ENCODE measurements at places on chromosomes 3 and 15.

GRCh38 chr3:87006844-87007439, 16.0 kb upstream of the VGLL3 start:
- DNase-seq: no peak

- DNase-seq: no peak
These were observed 25.2 kb upstream of the FAN1 start for GRCh38 chr15:30878515-30878914.

DNA sequence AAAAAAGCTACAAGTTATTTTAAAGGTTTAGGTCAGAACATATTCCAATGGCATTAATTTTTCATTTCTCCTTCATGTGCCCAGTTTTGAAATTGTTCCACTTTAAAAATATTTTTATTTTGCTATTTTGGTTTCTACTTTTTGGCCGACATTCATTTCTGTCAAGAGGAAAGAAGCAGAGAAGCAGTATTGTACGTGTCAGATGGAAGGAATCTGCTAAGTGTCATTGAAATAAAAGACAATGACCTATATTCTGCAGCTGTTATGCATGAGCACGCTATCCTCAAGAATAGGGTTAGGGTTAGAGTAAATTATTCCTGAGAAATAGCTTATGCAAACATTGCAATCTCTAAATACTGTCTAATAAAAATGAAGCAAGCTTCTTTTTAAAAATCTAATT, 941.7 kb downstream of the TUSC7 start:
- DNase-seq: no peak

DNA sequence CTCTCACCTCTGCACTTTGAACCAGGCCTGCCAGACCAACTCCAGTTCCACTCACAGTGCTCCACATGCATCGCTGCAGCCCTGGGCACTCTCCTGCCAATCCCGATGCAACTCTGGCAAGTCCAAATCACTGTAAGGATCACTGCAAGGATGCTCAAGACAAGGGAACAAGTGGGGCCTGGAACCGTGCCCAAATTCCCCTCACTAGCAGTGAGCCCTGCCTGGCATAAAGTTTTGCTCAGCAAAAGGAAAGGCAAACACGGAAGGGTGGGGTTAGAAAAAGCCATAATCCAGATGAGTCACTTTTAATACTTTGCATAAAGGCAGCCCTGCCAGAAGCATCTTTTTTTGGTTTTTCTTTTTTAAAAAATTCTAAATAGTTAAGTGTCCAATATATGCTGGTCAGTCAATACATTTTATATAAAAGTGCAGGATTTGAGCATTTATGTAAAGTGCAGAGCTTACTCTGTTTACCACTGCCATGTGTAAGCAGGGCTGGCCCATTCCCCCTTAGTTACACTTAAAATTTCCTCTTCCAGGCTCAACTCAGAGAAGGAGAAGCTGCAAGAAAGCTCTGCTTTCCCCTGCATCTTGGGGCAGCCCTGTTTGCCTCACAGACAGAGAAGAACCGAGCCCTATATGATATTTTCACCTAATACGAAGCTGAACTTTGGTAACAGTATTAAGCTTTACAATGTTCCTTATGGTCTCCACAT, 102.2 kb downstream of the CD47 start:
- DNase-seq: no peak

GRCh38 chr15:61812476-61812875, 247.8 kb downstream of the VPS13C start:
- no peak for DNase-seq

- DNase-seq: no peak
These were observed 12.3 kb upstream of the ALCAM start for GRCh38 chr3:105354429-105354828.

- no peak for DNase-seq
These were observed 308.5 kb upstream of the RASGRP1 start for GRCh38 chr15:38873158-38873557.

DNA sequence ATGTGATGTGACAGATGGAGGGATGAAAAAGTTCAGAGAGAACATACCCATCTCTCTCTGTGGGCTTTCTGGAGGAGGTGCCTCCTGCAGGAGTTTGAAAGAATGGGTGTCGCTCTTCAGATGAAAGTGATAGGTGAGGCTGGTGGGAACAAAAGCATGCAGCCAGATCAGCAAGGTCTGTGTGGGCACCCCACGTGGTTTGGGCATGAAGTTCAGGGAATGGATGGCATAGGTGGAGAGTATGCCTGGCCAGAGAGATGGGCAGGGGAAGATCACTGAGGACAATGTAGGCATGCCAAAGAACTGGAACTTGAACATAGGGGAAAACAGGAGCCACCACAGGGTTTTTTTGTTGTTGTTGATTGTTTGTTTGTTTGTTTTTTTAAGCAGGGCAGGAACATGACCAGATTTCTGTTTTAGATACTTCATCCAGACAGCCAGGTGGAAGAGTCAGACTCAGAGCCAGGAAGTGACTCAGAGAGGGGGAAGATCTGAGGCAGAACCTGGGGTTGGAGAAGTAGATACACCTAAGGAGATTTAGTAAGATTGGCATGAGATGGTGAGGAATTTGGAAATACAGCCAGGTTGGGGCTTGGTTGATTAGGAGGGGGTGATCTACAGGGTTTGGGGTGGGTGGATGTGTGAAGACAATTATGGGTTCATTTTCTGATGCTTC, 64.8 kb upstream of the CLSTN2 start:
- no peak for DNase-seq

GRCh38 chr15:101428758-101429157, 60.7 kb downstream of the PCSK6 start:
- no peak for DNase-seq

DNA sequence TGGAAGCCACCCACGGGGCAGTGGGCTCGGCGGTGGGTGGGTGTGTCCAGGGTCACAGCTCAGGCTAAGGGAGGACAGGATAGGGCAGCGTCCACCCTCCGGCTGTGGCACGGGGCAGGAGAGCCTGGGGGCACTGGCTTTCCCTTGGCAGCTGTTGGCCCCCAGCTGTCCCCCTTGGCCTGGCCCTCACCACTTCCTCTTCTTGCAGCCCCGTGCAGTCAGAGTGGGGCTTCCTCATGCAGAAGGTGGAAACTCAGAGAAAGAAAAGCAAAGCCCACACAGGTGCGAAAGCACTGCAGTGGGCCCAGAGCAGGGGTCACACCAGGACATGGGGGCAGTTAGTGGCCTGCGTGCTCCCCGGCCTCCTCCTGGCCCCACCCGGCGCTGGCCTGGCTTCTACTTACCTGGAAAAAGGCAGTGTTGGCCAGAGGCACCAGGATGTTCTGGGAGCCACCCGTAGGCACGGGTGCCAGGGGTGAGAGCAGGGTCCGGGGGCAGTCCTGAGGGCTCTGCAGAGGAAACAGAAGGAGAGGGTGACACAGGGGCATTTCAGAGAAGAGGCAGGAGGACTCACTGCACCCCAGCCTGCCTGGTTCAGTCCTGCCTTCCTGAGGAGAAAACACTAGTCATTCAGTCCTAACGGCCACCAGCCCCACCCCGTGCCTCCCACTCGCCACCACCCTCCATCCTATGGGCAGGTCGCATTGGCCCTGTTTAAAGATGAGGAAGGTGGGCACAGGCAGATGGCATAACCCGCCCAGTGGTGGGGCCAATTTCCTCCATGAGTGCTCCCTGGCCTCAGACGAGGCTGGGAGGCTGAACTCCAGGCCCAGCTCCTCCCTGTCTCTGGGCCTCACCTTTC, 28.3 kb downstream of the PLXND1 start:
- peak; percentile 80 for DNase-seq

DNA sequence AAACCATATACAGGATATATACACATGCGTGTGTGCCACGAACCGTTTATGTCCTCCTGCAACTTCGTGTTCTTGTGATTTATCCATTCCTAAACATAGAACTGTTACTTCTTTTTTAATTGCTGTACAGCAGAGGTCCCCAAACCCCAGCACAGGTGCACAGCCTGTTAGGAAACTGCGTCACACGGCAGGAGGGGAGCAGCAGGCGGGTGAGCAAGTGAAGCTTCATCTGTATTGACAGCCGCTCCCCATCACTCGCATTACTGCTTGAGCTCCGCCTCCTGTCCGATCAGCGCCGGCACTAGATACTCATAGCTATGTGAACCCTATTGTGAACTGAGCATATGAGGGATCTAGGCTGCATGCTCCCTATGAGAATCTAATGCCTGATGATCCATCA, 34.9 kb upstream of the NRROS start:
- DNase-seq: no peak

DNA sequence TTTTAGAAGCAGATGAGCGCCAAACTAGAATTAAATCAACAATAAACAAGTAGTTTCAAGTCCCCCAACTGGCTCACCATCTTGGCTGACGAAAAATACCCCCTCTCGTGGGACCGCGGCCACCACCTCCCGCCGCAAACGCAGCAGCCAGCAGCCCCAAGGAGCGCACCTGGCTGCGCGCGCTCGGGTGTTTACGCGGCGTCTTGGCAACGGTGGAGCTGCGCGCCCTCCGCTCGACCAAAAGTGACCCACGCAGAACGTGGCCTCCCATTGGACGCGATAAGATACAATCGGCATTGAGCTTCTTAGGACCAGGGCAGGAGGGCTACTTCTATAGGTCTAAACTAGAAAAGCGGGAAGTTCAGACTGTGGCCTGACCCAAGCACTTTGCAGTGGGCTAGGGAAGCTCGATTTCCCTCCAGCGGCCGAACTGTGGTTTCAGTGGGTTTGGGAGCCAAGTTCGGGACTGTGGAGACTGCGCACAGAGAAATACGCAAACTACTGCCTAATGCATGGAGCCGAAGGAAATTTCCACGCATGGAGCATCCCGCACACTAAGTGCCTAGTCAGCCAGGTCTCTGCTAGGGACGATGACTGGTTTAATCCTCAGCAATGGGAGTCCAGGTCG, at the start of gene MNS1:
Gene MNS1 (minus strand): TSS at position 245 of the 628 bp plus-strand sequence. CDS start 165 bp downstream, at position 80.
- peak; percentile 97 for DNase-seq

- DNase-seq: no peak
These were observed 32.1 kb upstream of the XCR1 start for GRCh38 chr3:46059432-46059831.

GRCh38 chr3:63877737-63878393, 14.2 kb downstream of the ATXN7 start:
- DNase-seq: no peak

GRCh38 chr3:52506266-52506966, 11.3 kb downstream of the STAB1 start:
- no peak for DNase-seq

- no peak for DNase-seq
These were observed 40.9 kb downstream of the MUC20 start for GRCh38 chr3:195761567-195762248.
